ENCODE measurements at places on chromosomes 1 and 21.
A peak's percentile ranks its signal among the peaks of the same experiment; 100 is the strongest.

GRCh38 chr1:91940496-91940895 lies 8.7 kb upstream of the BRDT start:
- DNase-seq = no peak

DNA sequence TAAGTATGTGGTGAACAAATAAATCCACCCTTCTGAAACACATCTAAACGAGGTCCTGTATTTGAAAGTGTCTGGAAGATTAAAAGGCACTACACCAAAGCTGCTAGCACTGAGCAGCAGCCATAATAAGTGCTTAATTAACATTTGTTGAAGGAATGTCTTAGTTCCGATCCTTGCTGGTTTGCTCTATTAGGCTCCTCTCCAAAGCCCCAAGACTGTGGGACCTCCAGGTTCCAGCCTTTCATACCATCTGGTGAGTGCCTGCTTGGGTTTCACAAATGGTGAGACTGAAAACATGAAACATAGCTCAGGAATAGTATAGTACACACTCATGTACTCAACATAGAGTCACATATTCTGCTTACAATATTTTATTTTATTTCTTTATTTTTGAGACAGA lies 640 bp upstream of the CYP2J2 start:
- no peak for DNase-seq

- peak; percentile 6 for DNase-seq
These were observed 201.6 kb upstream of the PTBP2 start for GRCh38 chr1:96519851-96520578.

GRCh38 chr1:170967042-170967910 lies 31.9 kb downstream of the MROH9 start:
- no peak for DNase-seq

DNA sequence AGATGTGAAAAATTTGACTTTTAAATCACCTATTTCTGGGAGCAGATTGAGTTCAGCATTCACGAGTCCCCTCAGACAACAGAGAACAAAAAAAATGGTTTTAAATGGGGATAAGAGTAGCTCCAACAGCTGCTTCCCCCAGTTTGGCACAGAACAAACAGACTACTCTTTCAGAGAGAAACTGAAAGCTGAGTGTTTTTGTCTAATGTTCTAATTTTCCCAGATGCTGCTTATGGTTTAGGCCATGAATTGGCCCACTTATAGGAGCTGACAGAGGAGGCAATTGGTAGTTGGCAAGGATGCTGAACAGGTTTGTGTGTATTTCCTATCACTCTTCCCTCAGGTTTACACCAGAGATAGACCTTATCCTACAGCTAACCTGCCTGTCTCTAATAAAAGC lies 1637.4 kb upstream of the PRMT6 start:
- DNase-seq = no peak

DNA sequence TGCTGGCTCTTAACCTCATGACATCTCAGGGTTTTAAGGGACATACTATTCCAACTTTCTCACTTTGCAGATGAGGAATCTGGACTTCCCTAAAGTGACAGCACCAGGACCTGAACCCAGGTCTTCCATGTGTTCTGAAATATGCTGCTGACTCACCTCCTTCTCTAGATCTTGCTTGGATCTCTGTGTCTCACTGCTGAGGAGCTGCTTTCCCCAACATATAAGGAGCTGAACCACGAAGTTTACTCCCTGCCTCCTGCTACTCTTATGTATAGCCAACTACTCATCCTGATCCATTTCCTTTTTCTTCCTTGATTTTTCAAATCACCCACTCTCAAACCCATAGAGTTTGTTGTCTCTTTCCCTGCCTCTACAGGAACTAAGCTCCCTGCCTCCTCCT lies 38.2 kb downstream of the ALG14 start:
- no peak for DNase-seq

Measured in neural crest cell (in vitro differentiated cells).